ENCODE measurements at places on chromosomes 12 and 14.
A peak's percentile ranks its signal among the peaks of the same experiment; 100 is the strongest.

GRCh38 chr14:29687866-29688265 lies 239.8 kb downstream of the PRKD1 start:
- no peak for DNase-seq

- peak; percentile 36 for DNase-seq
Observed at GRCh38 chr14:73759183-73759713, 45.1 kb upstream of the PNMA1 start.

GRCh38 chr12:67669934-67670631 lies 21.5 kb downstream of the DYRK2 start:
- no peak for DNase-seq

DNA sequence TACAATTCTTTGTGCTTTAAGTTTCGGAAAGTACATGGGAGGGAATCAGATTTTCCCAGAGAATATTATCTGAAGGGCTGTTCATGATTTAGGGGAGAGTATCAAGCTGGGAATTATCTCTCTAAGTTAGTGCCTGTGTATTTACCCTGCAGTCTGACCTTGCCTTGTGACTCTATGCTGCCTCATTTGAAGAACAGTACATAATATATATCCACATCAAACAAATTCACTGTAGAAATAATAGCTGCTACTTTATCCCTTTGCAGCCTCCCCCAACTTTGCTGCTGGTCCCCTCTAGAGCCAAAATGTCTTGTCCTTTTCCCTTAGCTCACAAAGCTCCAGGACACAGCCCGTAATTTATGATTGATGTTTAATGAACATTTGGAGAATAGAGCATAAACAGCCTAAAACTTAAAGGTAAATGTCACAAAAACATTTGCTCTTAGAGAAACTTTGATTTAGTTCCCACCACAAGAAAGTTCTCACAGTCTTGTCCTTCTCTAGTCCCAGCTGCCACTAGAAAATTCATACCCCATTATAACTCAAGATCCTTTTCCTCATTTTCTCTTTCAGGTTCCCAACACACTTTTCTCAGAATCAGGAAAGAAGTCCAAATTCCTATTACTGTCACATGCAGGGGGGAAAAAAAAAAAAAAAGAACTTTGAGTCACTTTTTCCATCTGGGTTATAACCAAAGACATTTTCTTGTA lies 1009.6 kb downstream of the FLRT2 start:
- DNase-seq: no peak

DNA sequence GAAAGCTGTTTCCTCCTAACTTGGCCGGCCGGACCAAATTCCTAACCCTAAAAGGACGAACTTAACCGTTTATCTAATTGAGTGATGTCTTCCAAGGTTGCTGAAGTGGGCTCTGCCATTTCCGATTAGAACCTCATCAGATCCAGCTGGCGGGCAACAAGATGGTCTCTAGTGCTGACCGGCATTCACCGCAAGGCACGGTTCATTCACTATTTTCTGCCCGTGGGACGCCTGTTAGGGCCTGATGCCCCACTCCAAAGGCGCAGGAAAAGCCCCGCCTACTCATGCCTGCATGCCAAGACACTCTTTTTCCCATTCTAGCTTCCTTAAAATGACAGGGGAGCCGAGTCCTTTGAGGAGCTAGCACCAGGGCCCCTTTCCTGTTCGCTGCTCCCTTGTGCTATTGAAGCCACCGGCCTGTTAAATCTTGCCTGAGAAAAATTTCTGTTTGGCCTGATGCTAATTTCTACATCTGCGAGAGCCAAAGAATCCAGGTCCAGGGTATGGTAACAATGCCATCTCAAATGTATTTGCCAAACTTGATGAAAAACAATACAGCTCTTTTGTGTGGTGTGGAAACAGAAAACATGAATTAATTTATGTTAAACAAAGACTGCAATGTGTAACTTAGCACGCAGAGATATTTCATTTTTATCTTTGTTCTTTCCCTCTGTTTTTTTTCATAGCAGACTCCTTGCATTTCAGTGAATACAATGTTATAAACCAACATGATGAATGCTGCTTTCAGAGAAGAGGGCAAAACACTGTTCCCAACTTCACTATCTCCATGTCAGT lies 1071.2 kb upstream of the USP15 start:
- no peak for DNase-seq

DNA sequence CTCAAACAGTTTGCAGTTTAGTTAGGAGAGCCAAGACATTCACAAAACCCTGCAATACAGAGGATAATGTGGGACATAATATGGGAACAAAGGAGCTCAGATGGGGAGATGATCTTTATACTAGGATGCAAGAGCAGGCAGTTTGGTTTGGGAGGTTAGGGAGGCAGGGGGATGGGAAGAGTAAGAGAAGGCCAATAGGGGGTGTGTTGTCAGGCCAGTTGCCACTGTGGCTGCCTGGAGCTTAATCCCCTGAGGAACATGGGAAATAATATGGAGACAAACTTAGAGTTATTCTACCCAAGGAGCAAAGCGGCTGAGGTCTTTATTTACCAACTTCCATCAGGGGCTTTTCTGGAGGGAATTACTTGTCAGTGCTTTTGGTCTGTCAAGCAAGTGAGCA lies 10.0 kb upstream of the CSRP2 start:
- no peak for DNase-seq

- no peak for DNase-seq
Observed at GRCh38 chr12:120856980-120857379, 47.2 kb downstream of the SPPL3 start.

DNA sequence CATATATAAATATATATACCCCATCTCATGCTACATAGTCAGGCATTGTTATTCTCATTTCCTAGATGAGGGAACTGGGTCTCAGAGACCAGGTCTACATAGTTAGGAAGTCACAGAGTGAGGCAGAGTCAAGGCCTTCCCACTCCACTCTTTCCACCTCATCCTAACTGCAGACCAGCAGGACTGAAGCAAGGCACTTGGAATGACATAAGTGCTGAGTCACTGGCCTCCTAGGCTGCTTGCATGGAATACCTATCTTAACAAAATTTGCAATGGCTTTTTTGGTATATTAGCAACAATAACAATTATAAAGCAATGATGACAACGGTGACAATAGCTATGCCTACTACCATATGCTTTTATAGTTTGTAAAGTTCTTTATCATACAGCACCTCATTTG lies 5.4 kb upstream of the ANO4 start:
- DNase-seq: no peak

GRCh38 chr14:70821584-70822529 lies 12.5 kb upstream of the MAP3K9 start:
- DNase-seq: peak; percentile 52

DNA sequence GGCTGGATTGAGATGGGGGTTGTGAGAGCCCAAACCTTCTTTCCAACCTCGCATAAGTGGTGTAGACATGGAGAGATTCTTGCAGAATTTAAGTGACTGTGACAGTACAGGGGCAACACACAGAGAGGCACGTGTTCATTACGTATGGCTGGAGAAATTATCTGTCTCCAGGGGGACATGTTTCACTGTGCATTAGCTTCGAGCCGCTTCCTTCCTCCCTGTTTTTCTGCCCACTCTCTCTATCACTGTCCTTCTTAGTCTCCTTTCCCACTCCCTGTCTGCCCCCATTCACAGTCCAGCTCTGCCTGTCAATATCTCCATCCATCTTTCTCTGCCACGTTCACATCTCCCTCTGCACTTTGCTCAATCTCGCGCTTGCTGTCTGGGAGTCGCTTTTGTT lies 11.5 kb upstream of the C14orf93 start:
- no peak for DNase-seq

DNA sequence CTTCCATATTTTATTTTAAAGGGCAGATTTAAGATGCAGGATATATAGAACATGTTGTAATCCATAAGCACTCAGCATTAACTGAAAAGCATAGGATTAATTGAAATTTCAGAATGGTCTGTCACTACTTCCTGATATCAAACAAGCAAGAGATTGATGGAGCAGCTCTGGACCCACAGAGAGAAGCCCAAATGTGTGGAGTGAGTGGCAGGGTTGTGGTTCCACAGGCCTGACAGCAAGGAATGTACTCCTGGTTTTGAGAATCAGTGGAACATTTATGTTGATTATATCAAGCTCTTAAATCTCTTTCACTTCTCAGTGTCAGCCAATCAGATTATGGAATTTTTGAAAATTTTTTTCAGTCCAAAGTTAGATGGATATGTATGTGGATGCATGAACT lies 267.6 kb upstream of the PRICKLE1 start:
- DNase-seq: no peak

- no peak for DNase-seq
Observed at GRCh38 chr14:49617852-49618519, 2.4 kb downstream of the RPL36AL start.
